ENCODE measurements at places on chromosomes 5 and 9.

DNA sequence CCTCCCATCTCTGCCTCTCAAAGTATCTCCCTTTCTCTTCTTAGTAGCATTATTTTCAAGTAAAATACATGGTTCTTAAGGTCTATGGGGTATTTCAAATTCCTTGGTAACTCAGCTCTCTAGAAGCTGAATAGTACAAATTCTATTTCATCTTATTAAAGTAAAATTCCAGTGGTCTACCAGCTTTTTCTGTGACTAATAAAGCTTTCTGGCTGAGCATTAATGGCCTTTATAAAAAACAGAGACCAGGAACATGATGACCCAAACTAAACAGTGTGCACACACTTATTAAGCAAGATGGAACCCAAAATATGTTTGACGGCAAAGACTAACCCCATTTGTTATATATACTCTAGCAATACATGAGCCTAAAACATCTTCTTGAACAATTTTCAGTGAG lies 142.6 kb downstream of the OR2K2 start:
- DNase-seq, result no peak

- no peak for DNase-seq
Measured at GRCh38 chr9:21513431-21513830, 31.3 kb upstream of the IFNE start.

- no peak for DNase-seq
Measured at GRCh38 chr5:171593976-171594375, 174.5 kb downstream of the FGF18 start.

DNA sequence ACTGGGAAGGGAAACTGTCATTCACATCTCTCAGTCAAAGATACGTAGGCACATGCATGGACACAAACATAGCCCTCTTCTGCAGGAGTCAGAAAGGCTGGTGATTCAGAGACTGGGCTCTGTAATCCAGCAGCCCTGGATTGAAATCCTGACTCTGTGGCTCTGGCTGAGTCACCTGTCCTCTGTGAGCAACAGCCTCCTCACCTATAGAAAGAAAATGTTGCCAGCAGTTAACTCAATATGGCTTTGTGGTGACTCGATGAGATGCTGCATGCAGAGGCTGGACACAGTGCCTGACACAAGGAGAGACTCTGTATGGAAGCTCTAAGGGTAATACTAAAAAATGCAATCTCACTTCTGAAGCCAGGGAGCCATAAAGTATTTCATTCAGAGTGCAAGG lies 23.9 kb upstream of the CDKN2AIPNL start:
- no peak for DNase-seq

DNA sequence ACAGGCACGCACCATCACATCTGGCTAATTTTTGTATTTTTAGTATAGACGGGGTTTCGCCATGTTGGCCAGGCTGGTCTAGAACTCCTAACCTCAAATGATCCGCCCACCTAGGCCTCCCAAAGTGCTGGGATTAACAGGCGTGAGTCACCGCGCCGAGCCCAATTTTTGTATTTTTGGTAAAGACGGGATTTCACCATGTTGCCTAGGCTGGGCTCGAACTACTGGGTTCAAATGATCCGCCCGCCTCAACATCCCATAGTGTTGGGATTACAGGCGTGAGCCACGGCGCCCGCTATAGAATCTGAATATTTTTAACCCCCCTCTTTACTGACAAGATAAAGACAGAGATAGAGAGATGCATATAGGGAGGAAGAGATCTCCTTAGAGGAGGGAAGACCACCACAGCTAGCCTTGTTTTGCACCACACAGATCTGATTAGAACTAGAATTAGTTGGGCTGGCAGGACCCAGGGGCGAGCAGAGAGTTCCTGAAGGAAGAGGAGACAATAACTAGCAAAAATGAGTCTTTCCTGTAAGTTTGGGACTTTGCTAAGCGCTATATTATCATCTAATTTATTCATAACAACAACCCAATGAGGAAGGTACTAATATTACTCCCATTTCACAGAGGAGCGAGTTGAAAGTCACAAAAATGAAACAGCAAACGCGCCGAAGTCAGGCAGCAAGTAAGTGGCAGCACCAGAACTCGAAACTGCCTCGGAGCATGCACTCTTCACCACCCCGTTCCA lies 1.5 kb upstream of the ANKHD1 start:
- no peak for DNase-seq

GRCh38 chr9:133471551-133472276 lies 7.2 kb downstream of the SLC2A6 start:
- DNase-seq, result no peak

- DNase-seq, result no peak
Measured at GRCh38 chr9:134435550-134436378, 109.5 kb downstream of the RXRA start.

DNA sequence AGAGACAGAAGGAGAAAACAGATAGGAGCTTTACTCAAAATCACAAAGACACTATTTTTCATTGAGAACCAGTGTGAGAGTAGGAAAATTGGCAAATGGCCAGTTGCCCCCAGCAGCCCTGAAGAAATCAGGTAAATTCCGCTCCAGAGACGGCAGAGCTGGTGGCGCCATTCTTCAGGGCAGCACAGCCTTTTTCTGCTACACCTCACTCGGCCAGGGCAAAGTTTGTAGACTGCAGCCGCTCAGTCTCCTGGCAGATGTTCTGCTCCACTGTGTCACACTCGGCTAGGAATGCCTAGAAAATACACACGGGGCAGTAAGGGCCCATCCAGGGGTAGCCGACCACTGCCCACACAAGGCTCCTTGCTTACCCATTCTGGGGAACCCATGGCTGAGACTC lies 9.5 kb downstream of the BAG1 start:
- no peak for DNase-seq

DNA sequence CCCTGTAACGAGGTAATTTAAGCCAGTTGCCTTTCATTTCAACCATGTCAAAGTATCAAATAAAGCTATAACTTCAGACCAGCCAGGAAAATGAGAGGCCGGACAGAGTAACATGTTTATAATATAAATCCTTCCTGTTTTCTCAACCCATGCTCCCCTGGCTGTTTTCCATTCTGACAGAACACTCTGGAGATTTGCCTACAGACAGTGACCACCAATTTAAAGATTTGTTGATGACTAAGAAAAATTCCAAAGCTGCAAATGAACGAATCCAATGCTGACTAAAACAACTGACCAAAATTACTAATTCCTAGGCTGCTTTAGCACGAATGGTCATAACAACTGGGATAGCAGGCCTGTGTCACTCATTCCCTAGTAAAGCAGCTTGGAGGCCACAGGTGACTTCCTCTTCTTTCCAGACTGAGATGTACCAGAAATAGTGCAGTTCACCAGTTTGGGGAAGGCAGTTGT lies 141.4 kb downstream of the AOPEP start:
- no peak for DNase-seq

- DNase-seq, result no peak
Measured at GRCh38 chr5:505951-506525, 18.2 kb downstream of the SLC9A3 start.

GRCh38 chr5:91380491-91381238 lies 2.5 kb downstream of the ARRDC3 start:
- peak; percentile 91 for DNase-seq

- no peak for DNase-seq
Measured at GRCh38 chr5:36521838-36522745, 84.3 kb upstream of the SLC1A3 start.

GRCh38 chr5:39376293-39376714 lies 12.0 kb upstream of the C9 start:
- peak; percentile 35 for DNase-seq

- no peak for DNase-seq
Measured at GRCh38 chr5:119453040-119453373, 710 bp downstream of the HSD17B4 start.

- no peak for DNase-seq
Measured at GRCh38 chr5:62333250-62333794, 27.3 kb downstream of the KIF2A start.

GRCh38 chr5:5695266-5695665 lies 272.8 kb downstream of the ICE1 start:
- no peak for DNase-seq

GRCh38 chr9:79264041-79264440 lies 307.7 kb upstream of the TLE4 start:
- DNase-seq, result no peak

DNA sequence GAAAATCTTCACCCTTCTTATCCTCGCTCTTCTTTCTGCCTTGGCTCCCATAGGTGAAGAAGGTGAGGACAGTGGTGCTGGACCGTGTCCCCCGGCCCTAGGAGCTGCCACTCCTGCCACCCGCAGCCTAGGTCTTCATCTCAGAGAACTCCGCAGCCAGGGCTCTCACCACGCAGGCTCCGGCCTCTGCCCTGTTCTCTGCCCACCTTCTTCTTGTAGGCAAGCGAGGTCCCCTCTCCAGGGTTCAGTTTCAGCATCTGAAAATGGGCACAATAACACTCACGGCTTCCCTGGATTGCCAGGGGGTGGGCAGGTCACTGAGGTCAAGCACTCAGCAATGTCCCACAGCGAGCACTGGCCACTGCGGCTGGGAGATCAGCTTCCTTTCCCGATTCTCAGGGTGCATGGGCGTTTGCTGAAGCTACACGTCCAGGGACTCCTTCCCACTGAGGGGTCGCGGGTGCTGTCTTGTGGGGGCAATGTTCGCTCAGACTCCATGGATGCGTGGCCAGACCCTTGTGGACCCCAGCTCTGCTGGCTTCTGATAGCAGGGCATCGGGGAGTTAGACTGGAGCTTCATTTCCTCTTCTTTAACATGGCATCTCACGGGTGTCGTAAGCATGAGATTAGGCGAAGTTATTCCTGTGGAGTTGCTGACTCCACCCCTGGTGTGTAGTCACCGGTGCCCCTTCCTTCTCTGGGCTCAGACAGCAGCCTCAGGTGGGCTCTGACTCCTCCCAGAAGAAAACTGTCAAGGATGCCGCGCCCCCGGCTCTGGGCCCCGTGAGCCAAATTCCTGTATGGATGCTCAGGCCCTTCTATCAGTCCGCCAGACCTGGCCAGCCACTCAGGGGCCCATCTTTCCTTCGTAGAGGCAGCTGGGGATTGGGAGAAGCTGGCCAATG lies 145.1 kb upstream of the IRX2 start:
- no peak for DNase-seq

- no peak for DNase-seq
Measured at GRCh38 chr9:121886759-121887485, 206.2 kb downstream of the TTLL11 start.

- DNase-seq, result no peak
Measured at GRCh38 chr5:157552650-157553049, 22.9 kb downstream of the ADAM19 start.

DNA sequence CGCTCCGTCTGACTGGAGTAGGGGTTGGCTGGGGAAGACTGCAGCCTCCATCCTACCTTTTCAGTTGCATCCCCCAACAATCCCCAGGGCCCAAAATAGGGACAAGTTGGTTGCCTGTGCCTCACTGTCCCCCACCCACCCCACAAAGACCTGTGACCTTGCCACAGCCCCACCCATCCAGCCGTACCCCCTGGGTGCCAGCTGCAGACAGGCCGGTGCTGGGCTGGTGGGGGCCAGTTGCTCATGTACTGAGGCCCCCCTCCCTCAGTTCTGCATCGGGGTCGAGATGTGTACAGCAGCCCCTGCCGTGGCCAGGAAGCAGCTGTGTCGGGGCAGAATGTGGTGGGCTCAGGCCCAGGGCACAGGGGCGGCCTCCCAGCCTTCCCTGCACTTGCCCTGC lies 374 bp downstream of the LCNL1 start:
- no peak for DNase-seq

- DNase-seq, result no peak
Measured at GRCh38 chr5:180208038-180208434, 975 bp downstream of the RASGEF1C start.

DNA sequence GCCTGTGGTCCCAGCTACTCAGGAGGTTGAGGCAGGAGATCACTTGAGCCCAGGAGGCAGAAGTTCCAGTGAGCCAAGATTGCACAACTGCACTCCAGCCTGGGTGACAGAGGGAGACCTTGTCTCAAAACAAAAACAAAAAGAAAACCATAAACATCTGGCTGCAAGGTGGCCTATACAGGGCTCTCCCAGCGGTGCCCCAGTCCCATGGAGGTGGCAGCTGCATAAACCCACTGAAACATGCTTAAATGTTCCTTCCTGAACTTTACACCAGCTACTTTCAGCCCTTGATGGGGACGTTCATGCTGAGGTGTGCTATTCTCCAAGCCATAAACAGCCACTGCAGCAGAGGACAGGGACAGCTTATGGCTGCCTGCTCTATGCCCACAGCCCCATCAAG lies 35.6 kb downstream of the DROSHA start:
- DNase-seq, result no peak

- no peak for DNase-seq
Measured at GRCh38 chr9:77488439-77489126, 159.5 kb downstream of the GNA14 start.

DNA sequence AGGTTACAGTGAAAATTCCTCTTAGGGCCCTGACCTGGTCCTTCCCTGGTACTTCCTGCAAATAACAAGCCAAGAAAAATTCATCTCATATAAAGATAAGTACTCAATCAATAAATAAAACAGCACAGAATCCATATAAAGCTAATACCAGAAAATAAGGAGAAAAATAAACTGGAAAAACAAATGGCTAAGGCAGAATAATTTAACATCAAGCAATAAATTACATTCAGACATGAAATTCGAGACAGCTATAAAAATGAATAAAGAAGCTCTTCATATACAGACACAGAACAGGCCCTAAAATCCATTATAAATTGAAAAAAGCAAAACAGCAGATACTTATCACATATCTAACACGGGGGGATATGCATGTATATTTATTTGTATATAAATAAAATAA lies 99.2 kb downstream of the DTWD2 start:
- no peak for DNase-seq

DNA sequence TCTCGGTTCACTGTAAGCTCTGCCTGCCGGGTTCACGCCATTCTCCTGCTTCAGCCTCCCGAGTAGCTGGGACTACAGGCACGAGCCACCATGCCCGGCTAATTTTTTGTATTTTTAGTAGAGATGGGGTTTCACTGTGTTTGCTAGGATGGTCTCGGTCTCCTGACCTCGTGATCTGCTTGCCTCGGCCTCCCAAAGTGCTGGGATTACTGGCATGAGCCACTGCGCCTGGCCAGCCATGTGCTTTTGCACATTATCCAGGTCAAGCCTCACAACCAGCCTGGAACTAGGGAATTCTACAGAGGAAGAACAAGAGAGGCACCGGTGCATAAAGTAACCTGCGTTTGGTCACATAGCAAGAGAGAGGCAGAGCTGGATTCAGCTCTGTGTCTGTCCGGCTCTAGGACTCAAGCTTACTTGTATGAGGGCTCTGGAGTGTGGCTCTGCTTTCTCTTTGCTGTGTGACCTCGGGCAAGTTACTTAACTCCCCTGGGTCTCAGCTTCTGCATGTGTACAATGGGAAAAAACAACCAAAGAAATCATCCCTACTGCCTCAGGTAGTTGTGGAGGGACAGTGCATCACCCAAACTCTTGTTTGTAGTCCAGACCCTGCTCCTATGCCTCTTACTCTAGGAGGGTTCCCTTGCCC lies 6.3 kb downstream of the FGF18 start:
- no peak for DNase-seq

GRCh38 chr9:95049761-95050160 lies 267.7 kb downstream of the FANCC start:
- DNase-seq, result no peak

All from GDM1 (cell line).